ENCODE measurements at places on chromosomes 7 and 10.

DNA sequence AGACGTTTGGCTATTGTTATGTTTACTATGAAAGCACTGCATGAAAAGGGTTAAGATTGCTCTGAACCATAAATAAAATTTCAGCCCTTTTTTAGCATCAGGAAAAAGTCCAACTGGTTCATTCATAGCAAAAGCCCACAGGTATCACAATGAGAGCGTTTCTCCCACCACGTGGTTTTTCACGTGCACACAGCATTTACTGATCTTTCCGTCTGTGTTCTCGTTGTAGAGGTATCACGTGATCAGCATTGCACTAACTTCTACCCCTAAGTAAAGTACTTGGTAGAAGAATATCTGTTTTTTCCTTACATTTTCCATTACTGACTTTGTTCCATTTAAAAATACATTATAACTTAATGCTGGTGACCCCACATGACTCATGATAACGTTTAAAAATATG is 17.8 kb upstream of the CCDC3 start:
- peak; percentile 25 for DNase-seq

DNA sequence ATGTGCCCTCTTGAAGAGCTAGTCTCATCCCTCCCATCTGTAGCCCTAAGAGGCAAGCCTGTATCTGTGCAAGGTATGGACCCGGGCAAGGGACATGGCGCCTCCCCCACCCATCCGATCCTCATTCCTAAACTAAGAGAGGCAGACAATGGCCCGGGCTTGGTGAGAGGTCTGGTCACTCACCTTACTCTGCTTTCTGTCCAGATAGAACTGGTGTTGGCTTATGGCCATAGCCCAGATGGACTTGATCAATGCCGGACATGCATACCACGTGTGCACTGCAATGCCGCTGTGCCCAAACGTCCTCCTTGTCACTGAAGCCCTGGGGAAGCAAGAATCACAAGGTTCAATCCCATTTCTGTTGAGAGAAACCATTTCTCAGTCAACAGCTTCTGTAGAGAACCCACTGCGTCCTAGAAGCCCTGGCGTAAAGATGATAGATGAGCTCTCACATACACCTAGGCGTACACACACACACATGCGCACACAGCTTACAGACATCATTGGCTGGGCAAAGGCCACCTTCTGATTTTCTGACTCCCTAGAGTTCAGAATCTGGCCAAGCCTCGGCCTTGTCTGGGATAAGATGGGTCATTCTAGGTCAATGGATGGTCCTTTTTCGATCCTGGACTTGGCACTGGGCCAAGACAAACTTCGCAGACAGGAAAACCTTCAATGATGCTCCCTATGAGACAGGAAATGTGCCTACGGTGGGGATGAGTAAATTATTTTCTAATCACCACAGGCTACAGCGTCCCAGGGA is 114.6 kb downstream of the PRPF18 start:
- DNase-seq, result no peak

GRCh38 chr10:89203237-89203636 is 3.9 kb downstream of the CH25H start:
- no peak for DNase-seq

GRCh38 chr7:24578052-24578451 is 4.8 kb downstream of the PALS2 start:
- DNase-seq, result no peak

DNA sequence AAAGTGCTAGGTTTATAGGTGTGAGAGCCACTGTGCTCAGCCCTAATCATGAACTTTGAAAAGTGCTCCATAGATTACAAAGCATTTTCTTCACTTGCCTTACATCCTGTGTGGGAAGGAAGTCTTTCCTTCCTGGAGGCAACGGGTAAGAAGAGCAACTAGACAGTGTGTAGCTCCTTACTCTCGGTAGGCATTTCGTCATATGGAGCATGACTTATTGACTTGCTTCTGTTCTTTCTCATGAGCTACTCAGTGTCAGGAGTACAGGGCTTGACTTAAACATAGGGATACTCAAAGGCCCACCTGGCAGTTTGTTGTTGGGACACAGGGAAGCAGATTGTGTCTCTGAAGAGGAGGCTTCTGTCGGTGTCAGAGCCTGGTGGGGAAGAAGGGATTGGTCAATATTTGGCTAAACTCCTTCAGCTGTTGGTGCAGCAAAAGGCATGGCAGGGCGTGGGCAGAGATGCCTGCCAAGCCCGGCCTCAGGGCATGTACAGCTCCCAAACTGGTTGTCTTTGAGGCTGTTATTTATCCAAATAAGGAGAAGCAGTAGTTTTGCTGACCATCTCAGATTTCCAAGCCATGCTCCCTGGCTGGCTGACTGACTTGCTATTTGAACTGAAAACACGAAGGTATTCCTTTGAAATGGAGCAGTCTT is 248.9 kb downstream of the KIAA1217 start:
- DNase-seq, result no peak

DNA sequence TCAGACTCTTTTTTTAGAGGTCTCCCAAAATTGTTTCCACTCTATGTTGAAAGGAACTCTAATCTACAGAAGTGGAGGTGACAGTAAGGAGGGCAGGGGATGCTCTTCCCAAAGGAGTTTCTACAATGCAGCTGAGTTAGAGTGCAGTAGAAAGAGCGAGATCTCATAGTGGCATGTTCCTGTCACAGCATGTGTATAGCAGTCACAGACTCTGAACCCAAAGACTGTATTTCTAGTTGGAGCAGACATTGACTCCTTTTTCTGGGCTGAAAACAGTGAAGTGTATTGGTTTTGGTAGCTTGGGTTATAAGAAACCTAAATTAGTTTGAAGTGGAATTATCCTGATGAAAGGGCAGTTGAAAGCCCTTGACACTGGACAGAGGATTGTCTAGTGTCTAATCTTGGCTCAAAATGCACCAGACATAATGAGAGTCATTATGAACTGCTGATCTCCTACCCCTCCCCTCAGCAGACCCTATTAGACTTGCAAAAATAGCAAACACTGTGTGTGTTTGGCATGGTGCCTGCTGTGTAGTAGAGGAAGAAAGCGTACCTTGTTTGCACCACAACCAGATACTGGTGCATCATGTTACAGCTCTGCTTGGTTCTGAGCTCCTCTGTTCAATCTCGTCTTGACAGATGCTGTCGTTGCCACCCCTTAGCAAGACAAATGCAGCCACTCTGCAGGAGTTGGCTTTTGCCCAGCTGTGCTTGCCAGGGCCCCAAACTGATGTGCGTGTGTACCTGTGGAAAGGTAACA is 336.0 kb downstream of the AUTS2 start:
- DNase-seq, result no peak
